EL (cell line): ENCODE measurements at places on chromosomes 5 and 9.

DNA sequence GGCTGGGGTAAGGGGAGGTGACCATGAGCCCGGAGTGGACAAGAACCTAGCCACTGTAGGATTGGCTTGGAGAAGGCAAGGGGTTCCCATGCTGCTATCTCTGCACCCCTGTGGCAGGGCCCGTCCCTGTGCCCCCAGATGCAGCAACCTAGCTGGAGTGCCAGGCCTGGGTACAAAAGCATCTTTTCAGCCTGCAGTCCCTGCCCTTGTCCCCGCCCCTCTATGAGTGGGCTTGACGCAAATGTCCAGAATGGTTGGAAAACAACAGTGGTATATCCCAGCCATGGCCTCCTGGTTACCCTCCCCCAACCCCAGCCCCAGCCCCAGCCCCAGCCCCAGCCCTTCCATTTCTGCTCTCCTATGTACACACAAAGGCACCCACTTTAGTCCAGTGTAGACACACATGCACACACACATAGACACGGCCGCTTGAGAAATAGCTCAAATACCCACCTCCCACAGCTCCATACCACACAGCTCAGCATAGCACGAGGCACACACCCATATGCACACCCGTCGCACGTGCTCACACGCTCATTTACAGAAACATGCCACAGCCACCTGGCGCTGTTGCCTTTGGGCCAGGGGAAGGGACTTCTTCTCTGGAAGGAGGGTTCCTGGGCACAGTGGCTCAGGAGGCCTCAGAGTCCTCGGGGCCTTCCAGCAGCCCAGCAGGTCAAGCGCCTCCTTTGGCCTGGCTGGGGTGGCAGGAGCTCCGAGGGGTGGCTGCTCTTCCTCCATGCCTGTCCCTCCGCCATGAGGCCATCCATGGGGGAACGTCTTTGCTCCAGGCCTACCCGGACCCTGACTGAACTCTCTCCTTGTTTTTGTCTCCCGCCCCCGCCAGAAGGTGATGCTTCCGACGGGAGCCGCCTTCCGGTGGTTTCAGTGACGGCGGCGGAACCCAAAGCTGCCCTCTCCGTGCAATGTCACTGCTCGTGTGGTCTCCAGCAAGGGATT lies 34.1 kb downstream of the CXXC5 start:
- no peak for DNase-seq

DNA sequence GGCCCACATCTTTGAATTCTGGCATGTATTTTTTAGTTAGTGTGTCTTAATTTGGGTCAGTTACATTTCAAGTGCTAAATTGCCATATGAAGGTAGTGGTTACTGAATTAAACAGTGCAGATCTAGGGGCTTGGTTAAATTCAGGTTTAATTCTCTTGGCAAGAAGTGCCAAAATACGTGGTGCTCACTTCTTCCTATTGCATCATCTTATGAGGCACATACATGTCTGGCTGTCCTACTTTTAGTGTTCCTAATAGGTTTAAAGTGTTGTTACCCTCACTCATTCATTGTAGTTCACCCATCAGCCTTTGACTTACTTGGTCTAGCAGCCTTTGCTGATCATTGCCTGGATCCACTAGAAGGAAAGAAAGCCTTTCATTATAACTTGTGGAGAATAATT lies 59.5 kb downstream of the RPS6 start:
- no peak for DNase-seq

DNA sequence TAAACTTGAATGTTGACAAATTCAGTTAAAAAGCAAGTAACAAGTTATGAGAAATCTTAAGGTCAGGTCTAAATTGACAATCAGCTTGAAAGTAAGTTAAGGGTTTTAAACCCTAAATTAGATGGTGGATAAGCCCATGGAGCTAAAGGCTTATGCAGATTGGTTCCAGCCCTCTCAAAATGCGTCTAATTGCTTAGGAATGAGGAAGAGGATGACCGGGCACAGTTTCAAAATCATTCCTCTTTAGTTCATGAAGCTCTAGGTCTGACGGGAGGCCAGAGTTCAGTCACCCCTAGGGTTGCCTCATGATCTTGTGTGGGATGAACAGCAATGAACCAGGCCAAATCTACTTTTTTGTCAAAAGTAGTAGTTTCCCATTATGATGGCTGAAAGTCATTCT lies 75.4 kb downstream of the SLC38A9 start:
- DNase-seq: peak; percentile 64

DNA sequence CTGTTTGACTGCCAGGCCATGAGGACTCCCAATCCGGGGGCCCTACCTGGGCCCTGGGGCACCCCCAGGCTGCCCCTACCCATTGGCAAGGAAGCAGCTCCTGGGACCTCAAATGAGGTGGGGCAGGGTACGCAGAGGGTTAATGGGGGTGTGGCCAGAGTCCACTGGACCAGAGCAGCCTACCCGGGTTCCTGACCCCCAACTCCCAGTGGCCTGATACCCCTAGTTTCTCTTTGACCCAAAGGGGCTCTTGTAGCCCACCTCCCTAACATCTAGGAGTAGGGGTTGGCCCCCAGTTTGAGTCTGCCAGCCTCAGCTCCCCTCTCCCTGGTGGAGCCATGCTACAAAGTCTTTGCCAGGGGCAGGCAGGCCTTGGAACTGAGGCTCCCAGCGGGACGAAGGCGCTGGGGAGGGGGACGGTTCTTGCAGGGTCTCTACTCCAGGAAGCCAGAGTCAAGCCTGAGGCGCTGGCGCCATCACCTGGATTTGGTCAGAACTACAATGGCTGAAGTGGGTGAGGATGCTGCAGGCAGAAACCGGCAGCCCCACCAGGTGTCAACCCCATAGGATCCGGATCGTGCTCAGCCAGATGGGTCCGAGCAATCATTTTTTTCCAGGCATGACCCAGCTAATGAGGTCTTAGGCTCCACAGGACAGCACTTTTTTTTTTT lies 8.4 kb upstream of the CERCAM start:
- peak; percentile 45 for DNase-seq

GRCh38 chr9:135960411-135961276 lies 529 bp downstream of the UBAC1 start:
- DNase-seq: peak; percentile 41

DNA sequence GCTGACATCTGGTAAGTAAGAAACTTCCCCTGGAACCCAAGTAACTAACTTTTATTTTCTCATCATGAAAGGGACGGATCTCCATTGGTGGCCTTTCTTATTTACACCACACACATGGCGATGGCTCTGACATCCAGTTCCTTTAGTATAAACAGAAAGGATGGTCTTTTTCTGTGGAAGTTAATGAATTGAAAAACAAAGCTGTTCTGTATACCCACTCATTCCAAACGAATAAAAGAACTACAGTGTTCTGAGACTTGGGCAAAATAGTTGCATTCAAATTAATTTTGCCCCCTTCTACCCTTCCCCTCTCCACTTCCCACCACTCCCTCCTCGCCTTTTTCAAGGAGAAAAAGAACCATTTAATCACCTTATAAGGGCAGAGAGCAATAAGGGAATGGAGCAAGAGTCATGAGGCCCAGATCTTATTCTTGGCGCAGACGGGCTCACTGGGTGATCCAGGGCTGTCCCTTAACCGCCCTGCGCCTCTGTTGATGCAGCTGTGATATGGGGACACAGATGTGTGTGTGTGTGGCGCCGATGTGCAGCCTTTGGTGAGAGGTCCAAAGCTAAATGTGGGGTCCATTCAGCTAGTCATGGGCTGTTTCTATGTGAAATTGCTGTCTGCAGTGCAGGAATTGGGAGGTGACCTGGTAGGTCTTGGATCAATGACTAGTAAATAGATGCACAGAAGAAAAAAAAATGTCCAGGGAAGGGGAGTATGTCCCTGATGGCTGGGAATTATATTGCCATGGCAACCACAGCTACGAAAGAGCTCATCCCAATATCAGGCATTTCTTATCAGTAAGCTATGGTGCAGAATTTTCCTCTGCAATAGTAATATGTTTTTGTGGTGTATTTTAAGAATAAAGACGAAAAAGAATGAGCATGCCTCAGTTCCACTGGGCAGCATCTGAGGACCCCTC lies 141.5 kb upstream of the ERCC6L2 start:
- DNase-seq: no peak

DNA sequence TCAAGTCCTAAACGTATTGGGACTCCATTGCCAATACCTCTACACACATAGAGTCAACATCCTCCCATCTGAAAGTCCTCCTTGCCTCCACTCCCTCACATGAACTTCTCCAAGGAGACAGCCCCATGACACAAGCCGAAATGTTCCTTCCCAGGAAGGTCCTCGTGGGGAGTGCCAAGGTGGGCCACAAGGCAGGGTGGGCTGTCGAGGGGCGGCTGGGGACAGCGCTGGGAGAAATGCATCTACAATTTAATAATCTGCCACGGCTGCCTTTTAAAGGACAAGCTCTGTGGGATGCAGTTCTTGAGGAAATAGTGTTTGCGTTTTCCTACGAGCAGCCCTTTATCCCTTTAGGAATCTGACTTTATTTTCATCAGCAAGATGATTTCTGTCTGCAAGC lies 138.7 kb downstream of the GABBR2 start:
- no peak for DNase-seq

GRCh38 chr5:151036556-151036955 lies 16.2 kb downstream of the GPX3 start:
- no peak for DNase-seq

DNA sequence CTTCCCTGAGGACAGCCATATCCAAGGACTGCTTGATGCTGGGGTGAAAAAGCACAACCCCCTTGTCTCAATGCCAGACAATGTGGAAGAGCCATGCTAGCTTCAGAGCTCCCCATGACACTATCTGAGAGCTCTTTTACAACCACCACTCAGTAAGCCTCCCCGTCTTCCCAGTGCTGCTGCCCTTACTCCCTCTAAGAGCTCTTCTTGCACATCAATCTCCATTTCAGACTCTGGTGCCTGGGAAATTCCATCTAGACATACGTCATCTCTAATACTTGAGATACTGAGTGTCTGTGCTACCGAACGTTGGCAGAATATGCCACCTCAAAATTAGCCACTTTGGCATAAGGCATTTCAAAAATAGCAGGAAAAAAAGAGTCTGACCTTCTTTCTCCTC lies 94.5 kb downstream of the EDIL3 start:
- peak; percentile 44 for DNase-seq

GRCh38 chr5:33890131-33891032 lies 1.4 kb downstream of the ADAMTS12 start:
- peak; percentile 59 for DNase-seq

- peak; percentile 41 for DNase-seq
Observed at GRCh38 chr5:40796487-40796889, 1.7 kb downstream of the PRKAA1 start.

- no peak for DNase-seq
Observed at GRCh38 chr5:119379942-119380547, 24.2 kb downstream of the TNFAIP8 start.

- DNase-seq: no peak
Observed at GRCh38 chr5:40682154-40683017, 2.7 kb downstream of the PTGER4 start.

DNA sequence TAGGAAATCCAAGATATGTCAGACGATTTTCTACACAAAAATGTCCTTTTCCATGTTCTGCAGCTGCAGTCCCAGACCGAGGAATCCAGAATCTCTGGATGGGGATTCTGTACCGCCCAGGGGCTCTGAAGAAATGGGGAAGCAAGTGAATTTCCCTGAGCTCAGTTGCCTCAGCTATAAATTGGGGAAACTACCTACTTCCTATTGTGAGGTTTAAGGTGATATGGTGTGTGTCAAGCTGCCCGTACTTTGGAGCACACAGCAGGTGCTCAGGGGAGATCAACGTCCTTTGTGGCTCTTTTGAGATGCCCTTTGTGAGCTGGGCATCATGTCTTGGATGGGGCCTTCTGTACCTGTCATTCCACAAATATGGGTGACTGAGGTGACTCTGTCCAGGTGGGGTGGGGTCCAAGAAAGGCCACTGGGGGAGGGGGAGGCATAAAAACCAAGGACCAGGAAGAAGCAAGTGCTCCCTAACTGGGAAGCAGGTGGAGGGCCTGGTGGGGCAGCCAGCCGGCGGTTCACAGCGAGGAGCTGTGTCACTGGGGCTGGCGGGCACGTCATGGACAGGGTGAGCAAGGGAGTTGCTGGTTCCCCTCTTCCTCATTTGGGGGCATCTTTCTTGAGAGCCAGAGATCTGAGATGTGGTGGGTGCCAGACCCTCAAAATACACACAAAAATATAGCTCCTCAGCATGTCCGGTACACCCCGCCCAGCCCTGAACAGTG lies 116.0 kb downstream of the CRB2 start:
- no peak for DNase-seq

- no peak for DNase-seq
Observed at GRCh38 chr9:7828334-7828733, 28.8 kb upstream of the DMAC1 start.

GRCh38 chr5:8729437-8729836 lies 816.4 kb downstream of the SEMA5A start:
- peak; percentile 59 for DNase-seq

GRCh38 chr5:21143686-21144085 lies 1155.7 kb upstream of the CDH18 start:
- DNase-seq: no peak

- DNase-seq: no peak
Observed at GRCh38 chr5:149546974-149547373, 4.3 kb downstream of the CSNK1A1 start.
